Gastroesophageal sphincter (tissue), 4 donors: ENCODE measurements at places on chromosomes 12 and 14.

DNA sequence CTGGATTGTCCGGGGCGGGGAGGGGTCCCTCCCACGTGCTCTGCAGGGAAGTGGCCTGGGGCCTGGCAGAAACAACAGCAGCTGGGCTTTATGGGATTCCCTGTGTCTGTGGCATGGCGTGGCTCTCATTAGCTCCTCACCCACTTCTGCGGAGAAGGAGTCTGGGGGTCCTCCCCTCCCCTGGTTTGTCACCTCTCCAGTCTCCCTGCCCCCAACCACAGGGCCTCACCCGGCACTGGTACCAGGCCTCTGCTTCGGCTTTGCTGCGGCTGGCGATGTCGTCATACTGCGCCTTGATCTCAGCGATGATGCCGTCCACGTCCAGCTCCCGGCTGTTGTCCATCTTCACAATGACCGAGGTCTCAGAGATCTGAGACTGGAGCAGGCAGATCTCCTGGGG is 6.4 kb downstream of the KRT82 start:
- no peak for ATAC-seq

DNA sequence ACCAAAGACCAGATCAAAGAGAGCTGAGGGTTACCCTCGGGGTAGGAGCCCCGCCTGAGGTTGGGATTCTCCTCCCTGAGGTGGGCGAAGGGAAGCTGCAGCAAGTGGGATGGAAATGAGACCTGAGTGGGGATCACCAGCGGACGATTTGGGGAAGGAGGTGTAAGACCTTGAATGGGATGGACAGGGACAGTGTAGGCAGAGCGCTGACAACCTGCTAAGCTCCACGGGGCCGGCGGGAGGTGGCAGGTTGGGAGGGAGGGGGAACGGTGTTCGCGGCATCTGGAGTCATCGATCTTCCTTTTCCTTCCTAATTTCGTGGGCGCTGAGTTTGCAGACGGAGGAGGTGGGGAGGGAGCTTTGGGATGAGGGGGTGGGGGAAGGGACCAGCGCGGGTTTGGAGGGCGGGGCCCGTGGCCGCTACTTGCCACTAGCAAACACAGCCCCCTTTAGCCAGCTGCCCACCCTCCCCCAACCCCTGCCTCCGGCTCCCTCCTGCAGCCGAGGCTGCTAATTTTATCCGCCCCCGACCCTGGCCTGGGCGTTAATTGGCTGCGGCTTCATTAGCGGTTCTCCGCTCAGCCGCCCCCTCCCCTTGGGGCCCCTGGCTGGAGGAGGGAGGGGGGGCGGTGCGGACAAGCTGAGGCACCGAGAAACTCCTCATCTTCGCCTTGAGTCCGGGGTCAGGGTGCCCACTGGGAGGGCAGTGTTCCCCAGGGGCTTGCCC is 2.8 kb upstream of the SHMT2 start:
- ATAC-seq: no peak

DNA sequence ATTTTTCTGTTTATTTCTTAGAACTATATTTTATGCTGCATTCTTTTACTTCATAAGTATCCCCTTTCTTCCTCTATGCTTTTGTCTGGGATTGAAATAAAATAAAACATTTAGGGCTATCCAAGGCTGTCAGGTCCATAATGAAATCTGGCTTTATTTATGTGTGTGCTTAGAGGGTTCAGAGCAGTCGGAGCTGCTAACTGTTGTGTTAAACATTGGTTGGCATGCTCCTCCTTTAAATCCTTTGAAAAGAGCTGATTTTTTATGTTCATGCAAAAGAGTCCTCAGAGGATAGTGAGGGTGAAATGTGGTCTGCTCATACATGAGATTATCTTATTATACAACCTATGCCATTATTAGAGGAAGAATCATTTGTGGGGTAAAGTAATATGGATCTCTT is 322.3 kb upstream of the E2F7 start:
- no peak for ATAC-seq

- ATAC-seq: no peak
Observed at GRCh38 chr14:68082698-68083291, 263.2 kb downstream of the RAD51B start.

DNA sequence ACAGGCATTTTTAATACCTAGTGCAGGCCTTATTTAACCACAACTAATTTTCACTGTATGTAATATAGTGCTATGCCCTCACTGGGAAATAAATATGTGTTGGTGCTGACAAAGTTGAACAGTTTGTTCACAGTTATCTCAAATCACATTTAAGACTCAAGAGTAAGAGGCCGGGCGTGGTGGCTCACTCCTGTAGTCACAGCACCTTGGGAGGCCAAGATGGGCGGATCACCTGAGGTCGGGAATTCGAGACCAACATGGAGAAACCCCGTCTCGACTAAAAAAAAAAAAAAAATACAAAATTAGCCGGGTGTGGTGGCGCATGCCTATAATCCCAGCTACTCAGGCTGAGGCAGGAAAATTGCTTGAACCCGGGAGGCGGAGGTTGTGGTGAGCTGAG is 22.9 kb upstream of the TEAD4 start:
- ATAC-seq: no peak

DNA sequence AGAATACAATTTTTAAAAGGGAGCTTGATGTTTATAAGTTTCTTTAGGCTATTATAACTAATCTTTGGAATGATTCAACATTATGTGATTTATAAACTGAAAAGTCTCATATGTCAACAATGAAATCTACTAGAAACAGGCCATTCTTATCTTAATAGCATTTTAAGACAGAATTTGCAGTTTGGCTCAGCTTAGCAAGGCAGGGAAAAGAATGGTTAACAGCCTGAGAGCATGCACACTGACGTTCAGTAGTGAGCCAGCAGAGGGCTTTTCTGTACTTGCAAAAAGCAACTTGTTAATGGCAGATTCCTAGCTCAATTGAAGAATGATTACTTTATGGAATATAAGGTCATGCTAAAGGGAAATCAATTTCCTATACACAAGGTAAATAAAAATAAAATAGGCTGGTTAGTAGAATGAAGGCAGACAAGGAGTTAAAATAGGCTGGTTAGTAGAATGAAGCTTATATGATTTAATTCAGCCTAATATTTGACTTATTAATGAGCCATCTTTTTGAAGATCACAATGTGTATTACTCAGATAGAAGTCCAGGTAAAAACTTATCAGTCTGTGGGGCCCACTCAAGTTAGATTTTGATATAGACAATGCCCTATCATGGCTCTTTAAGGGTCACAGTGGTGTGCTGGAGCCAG is 95.9 kb downstream of the OTOGL start:
- no peak for ATAC-seq

DNA sequence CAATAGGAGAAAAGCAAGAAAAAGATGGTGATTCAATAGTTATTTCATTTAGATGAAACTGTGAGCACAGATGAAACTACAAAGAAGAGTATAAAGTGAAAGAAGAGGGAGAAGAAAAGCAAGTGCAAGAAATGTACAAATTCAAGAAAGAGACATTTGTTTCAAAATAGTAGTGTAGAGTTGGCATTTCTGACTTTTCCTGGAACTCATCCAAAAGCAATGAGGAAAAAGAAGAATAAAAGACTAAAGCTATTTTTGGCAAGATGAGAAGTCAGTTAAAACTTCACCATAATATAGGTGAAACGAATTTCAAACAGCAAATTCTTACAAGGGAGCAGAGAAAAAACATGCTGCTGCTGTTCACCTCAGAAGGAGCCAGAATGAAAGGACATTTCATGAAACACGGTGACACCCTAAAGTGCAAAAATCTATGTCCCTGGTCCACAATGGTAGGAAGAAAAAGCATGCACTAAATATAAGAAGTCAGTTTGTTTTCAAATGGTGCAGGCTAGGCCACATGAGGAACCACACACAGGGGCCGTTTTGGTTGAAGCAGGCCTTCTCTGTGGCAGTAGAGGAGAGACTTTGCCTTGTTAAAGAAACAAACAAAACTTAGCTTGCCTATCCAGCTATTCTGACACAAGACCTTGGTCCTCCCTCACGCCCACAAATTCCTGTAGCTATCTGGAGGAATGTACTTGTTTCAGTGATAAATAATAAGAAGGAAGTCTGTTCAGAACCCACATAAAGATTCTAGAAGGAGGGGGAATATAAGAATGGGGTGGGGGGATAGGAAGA is 11.1 kb upstream of the CMAS start:
- no peak for ATAC-seq

DNA sequence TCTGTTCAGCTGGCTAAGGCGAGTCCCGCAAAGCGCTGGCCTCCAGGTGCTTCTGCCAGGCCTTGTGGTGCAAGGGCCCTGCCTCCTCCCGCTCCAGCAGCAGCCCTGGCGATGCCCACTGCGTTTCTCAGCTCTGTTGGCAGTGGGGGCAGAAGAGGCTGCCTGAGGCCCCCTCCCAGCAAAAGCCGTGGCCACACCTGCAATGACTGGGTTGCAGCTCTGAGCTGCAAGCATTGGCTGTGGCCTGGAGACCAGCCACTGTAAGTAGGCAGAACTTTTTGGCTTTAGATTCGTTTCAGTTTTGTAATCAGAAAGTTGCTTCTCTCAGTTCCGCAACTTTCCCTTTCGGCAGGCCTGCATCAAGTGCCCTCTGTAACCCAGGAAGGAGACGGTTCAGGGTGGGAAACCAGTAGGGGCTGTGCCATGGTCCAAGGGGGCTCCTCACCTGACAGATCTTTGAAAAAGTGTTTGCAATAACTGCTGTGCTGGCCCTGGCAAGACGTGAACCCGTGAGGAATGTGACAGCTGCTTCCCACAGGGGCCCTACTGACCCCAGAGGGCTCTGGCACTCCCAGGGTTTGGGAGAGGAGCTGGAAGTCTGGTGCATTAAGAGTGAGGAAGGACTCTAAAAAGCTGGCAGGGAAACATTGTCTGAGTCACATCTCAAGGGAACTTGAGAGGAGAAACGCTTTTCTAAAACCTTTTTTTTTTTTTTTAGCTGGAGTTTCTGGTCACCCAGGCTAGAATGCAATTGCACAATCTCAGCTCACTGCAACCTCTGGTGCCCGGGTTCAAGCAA is 54.5 kb upstream of the MAX start:
- peak; percentile 87 for ATAC-seq

GRCh38 chr14:76329951-76330350 is 46.0 kb upstream of the ESRRB start:
- ATAC-seq: no peak

DNA sequence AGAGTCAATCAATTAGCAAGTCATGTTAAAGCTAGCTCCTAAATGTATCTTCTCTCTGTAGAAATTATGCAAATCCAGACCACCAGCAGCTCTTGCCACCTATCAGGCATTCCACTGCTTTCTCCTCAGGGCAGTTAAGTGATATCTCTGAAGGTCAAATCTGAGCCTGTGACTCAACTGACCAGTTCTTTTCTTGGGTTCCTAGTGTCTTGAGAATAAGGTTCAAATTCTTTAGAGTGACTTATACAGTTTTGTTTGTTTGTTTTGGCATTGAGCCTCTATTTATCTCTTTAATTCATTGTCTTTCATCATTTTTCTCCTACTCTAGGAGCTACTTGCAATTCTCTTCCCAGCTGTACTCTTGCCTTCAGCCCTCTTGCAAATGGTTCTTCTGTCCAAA is 2.5 kb upstream of the LRIG3 start:
- no peak for ATAC-seq

DNA sequence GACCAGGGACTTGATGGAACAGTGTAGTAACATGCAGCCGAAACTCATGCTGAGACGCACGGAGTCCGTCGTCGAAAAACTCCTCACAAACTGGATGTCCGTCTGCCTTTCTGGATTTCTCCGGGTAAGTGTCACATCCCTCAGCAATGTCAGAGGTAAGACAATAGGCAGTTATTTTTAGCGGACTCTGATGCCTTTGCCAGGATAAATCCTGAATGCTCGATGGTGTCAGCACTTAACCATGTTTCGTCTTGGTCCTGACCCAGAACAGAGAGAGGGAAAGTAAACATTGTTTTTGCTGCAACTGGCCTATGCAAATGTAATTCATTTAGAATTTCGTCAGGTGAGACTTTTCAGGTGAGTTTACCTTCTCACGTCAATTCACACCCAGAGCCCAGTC is 112.3 kb downstream of the PLXNC1 start:
- no peak for ATAC-seq

DNA sequence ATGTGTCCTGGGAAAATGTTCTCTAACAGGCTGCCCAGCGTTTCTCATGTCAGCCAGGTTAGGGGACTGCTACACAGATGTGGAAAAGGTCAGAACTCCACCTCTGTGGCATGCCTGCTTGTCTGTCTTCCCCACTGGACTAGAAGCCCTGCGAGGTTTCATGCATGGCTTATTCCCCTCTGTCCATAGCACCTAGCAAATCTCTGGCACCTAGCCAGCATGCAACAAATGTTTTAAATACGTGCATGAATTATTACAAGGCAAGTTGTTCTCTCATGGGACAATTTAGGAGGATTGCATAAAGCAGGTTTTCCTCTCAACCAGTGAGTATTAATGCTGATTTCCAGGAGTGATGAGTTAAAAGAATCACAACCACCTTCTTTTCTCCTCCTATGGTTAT is 21.4 kb upstream of the KCNK13 start:
- no peak for ATAC-seq

GRCh38 chr14:49418789-49419188 is 167.4 kb downstream of the RPS29 start:
- ATAC-seq: no peak

- ATAC-seq: no peak
Observed at GRCh38 chr12:210277-211141, 3.4 kb downstream of the SLC6A12 start.

DNA sequence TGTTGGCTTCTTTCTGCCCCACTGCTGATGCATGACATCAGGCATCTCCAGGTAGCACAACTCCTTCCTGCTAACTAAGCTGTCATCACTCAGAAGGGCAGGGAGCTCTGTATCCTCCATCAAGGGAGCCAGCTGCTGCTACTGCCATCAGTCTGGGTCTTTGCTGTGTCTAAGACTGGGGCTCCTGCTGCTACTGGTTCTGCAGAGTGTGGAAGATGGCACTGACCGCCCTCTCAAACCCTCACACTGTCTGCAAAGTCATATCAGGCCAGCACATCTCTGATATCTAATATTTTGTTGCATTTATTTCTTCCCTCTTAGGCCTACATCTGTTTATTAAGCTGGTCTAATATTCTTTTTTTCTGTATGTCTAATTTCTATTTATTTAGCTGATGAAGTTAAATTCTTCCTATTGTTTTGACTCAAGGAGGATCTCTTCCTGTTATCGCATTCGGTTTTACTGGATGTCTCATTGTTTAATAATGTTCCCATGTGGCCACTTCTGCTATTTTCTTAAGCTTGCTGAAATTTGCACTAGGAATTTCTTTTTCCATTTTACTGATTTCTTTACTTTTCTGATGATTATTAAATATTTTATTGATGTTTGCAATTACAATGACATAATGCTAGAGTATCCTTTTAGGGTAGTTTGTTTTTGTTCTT is 7.6 kb upstream of the E2F7 start:
- ATAC-seq: no peak

DNA sequence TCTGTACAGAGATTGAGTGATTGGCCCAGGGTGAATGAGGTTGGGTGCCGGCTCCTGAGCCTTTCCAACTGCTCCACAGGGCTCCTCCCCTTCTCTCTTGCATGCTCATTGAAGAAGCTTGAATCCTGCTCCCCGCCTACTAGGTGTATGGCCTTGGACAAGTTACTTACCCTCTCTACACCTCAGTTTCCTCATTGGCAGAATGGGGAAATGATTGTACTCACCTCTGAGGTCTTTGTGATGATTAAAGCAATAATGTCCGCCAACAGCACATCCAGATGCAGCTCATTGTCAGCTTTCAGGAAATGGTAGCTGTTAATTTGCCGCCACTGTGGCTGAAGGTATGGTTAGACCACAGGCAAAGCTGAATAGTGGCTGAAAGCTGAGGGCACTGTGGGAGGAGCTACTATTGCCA is 174.1 kb downstream of the CRADD start:
- no peak for ATAC-seq

- no peak for ATAC-seq
Observed at GRCh38 chr12:132178316-132178715, 34.1 kb downstream of the NOC4L start.

- ATAC-seq: no peak
Observed at GRCh38 chr12:126727218-126728075, 1539.5 kb upstream of the TMEM132C start.
